ENCODE measurements at places on chromosomes 13 and 19.

GRCh38 chr19:37468961-37469777, at the start of gene ZNF570:
Gene ZNF570, plus strand, starts transcription at chr19:37469356. Its CDS starts 999 bp downstream, at chr19:37470355.
- DNase-seq = peak; percentile 91

GRCh38 chr19:13840305-13841085, 36.4 kb upstream of the NANOS3 start:
- DNase-seq = peak; percentile 79

GRCh38 chr13:23915308-23915707, 18.0 kb upstream of the C1QTNF9B start:
- DNase-seq = no peak

- no peak for DNase-seq
Measured at GRCh38 chr13:101785858-101786257, 333.4 kb downstream of the ITGBL1 start.

DNA sequence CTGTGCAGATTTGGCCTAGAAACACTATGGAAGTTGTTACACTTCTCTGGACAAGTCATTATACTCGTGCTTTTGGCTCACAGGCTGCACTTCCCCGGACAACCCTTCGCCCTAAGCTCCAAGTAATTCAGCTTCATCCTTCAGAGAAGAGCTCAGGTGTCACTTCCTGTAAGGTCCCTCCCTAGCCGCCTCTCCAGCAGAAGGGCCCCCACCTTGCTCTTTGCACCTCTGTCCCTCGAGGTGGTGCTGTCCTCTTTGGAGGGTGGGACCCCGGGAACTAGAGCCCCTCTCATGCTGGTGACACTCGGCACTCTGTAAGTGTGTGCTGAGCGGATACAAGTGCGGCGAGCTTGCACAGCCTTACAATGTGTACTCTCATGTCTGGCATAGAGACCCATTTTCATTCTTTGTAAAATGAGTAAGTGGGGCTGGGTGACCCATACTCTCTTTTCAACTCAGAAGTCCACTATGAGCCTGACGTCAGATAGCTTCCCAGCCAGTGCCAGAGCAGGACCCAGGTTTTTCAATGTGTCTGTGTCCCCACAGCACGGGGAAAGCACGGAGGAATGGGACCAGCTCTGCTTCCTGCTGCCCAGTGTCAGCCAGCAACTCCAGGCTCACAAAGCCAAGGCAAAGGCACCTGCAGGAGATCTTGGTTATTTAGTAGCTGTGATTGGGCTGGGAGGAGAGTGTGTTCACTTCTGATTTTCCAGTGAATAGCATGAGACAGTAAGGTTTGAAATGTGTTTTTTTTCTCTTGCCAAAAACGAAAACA, 26.9 kb downstream of the CHAMP1 start:
- no peak for DNase-seq

GRCh38 chr19:2431318-2432055, 4.1 kb upstream of the TIMM13 start:
- no peak for DNase-seq

GRCh38 chr19:17610384-17610783, 54.9 kb downstream of the COLGALT1 start:
- peak; percentile 39 for DNase-seq

- no peak for DNase-seq
Measured at GRCh38 chr19:32540621-32541020, 40.4 kb upstream of the PDCD5 start.

DNA sequence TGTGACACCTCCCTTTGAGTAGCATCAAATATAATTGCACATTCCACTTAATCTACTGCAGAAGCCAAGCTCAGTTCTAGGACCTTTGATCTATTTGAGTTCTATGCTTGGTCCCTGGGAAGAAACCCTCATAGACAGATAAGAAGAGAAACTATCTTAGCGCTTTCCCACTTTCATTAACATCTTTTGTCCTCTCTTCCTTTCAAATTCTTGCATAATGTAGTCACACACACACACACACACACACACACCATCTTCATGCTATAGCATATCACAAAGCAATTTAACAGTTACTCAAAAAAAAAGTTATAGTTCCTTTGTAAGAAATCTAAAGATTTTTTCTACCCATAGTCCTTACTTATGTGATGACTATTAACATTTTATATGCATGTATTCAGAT, 735.9 kb upstream of the PCDH9 start:
- DNase-seq = no peak

- peak; percentile 77 for DNase-seq
Measured at GRCh38 chr19:10292206-10292788, 2.5 kb downstream of the ICAM5 start.

DNA sequence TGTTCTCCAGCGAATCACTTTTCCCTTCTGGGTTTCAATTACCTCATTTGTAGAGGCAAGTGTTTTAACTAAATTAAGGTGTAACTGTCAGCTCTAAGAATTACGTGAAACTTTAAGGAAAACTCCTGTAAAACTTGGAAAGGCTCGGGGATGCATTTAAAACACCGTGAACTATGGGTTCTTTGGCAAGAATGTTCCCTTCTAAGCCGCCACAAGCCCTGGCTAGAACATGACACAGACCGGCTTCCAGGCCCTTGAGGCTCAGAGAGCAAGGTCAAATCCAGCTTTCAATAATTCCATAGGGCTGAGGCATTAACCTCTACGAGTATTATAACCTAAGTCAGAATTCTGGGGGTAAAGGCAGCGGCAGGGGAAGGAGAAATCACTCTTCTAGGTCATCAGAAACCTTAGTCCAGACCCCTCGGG, 685 bp downstream of the VWA8 start:
- no peak for DNase-seq

DNA sequence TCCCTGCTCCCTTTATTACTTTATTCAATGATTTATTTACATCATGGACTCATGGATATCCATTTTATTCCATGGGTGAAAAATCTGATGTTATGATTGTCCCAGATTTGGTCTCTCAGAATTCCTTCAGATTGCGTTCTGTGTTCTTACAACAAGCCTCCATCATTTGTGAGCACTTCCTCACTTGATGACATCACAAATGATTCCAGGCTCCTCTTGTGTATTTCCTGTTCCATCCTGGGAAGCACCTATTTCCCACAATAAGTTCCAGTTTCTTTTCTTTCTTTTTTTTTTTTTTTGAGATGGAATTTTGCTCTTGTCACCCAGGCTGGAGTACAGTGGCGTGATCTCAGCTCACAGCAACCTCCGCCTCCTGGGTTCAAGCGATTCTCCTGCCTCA, 6.7 kb downstream of the ACP7 start:
- DNase-seq = no peak

GRCh38 chr13:39397226-39397895, 205.6 kb downstream of the LHFPL6 start:
- DNase-seq = no peak

DNA sequence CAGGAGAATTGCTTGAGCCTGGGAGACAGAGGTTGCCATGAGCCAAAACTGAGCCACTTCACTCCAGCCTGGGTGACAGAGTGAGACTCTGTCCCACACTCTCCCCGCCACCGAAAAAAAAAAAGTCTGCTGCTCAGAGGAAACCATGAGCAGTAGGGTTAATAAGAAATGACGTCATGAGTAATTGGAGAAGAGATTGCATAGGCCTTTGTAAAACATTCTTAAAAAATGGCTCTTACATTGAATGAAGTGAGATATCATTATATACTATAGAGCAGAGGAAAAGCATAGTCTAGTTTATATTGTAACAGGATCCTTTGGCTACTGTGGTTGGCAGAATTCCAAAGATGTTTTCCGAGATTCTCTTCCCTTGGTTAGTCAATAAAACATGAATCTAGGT, 228.2 kb downstream of the PCDH20 start:
- no peak for DNase-seq

DNA sequence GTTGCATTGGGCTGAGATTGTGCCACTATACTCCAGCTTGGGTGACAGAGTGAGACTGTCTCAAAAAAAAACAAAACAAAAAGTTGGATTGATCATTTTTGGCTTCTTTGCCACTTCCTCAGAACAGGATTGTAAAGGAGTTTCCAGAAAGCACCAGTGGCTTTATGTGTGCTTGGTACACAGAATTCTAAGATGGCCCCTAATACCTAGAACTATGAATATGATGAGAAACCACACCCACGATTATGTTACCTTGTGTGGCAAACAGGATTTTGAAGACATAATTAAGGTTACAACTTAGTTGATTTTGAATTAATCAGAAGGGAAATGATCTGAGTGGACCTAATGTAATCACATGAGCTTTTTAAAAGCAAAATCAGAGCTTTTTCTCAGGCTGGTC, 26.5 kb downstream of the CEACAM1 start:
- DNase-seq = no peak

GRCh38 chr19:35309481-35310279, 17.7 kb downstream of the MAG start:
- DNase-seq = no peak

DNA sequence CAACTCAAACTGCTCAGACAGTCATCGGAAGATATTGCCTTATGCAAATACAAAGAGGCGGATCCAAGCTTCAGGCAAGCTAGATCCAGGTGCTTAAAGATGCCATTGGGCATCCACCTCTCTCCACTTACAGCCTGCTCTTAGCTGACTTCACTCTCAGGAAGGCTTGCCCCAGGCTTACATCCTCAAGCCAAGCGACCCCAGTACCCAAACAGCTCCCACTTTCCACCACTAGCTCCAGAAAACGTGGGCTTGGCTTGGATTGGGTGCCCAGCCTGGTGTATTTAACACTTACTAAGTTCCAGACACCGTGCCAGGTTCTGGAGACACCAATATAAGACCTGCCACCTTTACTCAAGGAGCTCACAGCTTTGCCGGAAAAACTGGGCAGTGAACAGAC, 142.1 kb upstream of the VSTM2B start:
- DNase-seq = no peak

GRCh38 chr19:16262618-16263017, 62.0 kb upstream of the KLF2 start:
- DNase-seq = no peak

DNA sequence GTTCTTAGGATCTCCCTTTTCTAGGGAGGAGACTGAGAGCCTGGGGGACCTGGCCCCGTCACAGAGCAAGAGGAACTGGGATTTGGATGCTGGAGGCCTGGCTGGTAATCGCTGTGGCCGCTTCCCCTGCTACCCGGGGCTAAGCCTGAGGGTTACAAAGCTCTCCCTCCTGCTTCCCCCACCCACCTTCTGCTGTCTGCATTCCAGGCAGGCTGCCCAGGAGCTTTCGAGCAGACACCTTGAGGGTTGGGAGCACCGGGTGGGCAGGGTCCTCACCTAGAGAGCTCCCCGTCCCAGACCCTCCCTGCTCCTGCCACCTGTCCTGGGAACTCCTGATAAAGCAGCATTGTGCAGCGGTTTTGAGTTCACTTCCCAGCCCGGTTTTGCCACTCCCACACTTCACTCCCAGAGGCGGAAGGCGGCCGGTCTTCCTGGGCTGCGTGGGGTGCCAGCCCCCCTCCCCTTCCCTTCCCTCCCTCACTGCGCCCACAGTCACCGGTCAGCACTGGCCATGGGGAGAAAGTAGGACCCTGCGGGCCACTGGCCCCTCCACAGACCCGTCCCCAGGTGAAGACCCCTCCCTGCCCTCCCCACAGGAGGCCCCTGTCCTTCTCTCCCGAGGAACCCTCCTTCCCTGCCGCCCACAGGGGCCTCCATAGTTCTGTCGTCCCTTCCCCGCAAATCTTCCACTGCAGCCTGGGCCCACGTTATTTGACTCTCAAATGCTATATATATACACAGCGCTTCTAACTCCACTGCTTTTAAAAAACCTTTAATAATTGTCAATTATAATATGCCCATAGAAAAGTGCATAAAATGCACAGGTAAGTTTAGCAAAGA, 8.1 kb downstream of the PAK4 start:
- no peak for DNase-seq

GRCh38 chr19:29598496-29598895, 7.6 kb upstream of the POP4 start:
- DNase-seq = no peak

All from CD4-positive, alpha-beta T cell treated with Interleukin-10 for 1 hour (primary cell).